Myocyte (in vitro differentiated cells): ENCODE measurements at places on chromosomes 2 and 18.

DNA sequence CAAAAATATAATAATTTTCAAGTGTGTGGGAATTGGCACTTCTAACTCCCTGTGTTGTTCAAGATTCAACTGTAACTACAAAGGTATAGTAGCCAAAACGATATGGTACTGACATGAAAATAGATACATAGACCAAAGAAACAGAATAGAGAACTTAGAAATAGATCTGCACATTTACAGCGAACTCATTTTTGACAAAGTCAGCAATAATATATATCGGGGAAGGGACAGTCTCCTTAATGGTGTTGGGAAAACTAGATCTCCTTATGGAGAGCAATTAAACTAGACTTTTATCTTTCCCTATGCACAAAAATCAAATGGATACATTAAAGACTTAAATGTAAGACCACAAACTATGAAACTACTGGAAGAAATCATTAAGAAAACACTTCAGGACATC lies 1530.6 kb upstream of the SLC39A10 start:
- DNase-seq = no peak

GRCh38 chr18:45439851-45440645 lies 175.2 kb upstream of the SLC14A2 start:
- no peak for DNase-seq

DNA sequence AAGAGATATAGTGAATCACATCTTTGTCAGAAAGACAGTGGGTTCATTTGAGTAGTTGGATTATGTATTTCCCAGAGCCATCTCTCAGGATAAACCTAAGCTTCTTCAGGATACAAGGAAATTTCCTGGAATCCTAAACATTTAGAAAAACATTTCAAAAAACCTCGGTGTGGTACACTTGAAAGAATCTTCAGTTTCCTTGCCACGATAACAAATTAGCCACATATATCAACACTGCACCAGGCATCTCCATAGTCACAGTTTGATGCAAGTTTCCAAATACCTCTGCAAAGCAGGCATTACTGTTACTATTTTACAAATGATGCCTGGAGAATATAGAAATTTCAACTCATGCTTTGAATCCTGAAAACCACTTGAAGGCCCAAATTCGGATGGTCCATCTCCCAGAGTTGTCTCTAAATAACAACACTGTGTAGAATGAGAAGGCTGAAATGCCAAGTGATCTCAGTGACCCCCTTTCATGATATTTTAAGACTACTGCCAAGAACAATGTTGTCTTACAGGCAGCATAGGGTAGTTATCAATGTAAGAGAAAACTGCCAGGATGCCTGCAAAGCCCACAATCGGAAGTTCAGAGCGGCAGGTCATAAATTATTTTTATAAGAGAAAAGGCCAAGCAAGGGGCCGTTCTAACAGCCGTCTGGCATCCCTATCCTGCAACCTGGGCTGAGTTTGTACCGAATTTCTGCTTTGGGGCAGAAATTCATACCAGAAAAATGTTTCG lies 307.9 kb downstream of the TXNL1 start:
- no peak for DNase-seq

- peak; percentile 36 for DNase-seq
Measured at GRCh38 chr2:27249891-27250651, 12.8 kb downstream of the SLC30A3 start.

GRCh38 chr2:119024152-119024551 lies 82.2 kb downstream of the MARCO start:
- no peak for DNase-seq

- DNase-seq = no peak
Measured at GRCh38 chr2:1767939-1768691, 23.8 kb upstream of the PXDN start.

- DNase-seq = no peak
Measured at GRCh38 chr18:4888251-4889040, 308.6 kb downstream of the AKAIN1 start.

DNA sequence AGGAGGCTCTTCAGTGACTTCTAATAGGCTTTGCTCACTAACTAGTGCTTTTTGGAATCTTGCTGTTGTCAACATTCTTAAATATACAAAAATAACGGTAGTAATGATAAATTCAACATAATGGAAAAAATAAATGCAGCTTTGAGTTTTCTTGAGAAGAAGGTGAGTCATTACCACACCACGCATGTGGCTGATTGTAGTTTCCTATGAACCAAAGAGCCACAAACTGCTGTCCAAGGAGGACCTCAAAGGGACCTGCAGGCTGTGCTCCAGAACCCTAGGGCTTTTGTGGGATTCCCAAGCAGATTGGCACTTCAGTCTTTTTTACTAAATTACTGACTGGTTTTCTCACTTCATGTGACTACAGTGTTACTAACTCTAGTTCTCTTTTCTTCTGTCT lies 66.7 kb downstream of the TPGS2 start:
- no peak for DNase-seq

GRCh38 chr2:186306754-186307153 lies 179.3 kb upstream of the ZC3H15 start:
- no peak for DNase-seq

- no peak for DNase-seq
Measured at GRCh38 chr2:48383036-48383435, 146.9 kb upstream of the STON1 start.

DNA sequence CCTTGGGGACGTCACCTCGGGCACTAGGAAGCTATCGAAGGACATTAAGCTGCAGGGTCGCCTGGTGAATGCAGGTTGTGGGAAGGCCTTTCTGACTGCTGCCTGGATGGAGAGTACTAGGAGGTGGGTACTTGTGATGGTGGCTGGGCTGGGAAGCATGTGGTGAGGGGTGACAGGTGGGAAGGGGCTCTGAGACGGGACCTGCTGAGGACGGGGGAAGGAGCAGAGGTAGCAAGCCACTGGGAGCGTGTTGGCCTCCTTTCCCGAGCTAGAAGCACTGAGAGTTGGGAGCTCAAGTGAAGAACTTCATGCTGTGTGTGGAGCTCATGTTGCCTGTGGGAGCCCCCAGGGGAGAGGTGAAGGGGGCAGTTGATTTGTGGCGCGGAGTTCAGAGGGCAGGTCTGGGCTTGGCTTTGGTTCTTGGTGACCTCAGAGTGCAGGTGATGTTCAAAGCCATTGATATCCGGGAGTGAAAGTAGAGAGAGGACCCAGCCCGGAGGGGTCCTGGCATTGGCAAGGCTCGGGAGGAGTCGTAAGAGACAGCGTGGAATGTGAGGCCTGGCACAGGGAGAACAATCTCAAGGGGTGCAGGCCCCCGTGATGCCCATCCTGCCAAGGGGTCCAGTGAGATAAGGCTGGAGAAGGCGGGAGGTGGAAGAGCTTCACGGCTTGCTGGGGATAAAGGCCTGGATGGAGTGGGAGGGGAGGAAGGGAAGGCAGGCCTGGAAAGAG lies 13.2 kb downstream of the MROH2A start:
- DNase-seq = no peak

- DNase-seq = no peak
Measured at GRCh38 chr18:63860531-63860930, 27.0 kb upstream of the SERPINB2 start.

GRCh38 chr2:55147041-55147440 lies 85.1 kb downstream of the CLHC1 start:
- DNase-seq = peak; percentile 37

- peak; percentile 38 for DNase-seq
Measured at GRCh38 chr18:13136904-13137669, 81.5 kb upstream of the LDLRAD4 start.

DNA sequence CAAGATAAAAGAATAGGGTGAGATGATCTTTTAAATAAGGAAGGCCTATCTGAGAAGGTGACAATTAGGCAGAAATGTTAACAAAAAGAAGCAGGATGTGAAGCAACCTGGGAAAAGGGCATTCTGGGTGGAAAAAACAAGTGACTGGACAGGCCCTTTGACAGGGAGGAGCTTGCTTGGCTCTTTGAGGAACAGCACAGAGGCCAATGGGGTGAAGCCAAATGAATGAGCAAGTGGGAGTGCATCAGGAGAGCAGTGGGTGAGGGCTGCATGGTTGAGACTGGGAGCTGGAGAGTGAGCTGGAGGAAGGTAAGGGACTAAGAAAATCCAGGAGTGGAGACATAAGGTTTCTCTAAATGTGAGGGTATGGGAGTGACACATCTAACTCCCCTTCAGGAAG lies 126.9 kb downstream of the TDRD15 start:
- no peak for DNase-seq

- no peak for DNase-seq
Measured at GRCh38 chr18:75244351-75245313, 34.0 kb downstream of the TSHZ1 start.

- DNase-seq = no peak
Measured at GRCh38 chr2:86793752-86794151, 3.0 kb upstream of the CD8A start.

DNA sequence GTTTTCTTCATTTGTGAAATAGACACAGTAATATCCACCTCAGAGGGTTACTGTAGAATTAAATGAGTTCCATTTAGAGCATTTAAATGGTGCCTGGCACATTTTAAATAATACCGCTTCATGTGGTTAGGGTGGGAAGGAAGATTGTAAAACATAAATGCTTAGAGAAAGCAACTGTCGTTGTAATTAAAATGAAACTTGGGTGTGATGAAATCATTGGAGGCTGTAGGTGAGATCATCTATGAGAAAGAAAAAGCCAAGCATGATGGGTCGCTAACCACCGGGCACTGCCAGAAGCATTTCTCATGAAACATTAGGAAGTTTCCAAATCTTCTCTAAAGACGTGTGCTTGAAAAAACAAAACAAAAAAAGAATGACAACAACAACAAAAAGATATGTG lies 8.2 kb upstream of the SLC39A10 start:
- no peak for DNase-seq

DNA sequence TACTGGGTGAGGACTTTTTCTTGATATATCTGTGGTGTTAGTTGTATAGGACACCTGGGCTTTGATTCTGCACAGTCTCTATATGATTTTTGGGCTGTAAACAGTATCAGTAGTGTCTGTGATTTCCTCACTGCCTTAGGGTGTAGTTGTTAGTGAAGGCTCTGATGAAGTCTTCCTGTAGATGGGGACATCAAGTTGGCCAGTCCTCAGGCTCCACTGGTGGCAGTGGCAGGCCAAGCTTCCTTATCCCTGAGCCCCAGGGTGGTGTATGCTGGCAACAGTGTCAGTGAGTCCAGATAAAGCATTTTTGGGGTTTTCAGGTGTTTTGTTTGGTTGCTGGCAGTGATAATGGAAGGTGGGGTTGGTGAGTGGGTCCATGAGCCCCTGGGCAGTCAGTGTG lies 961.4 kb downstream of the DSC3 start:
- DNase-seq = no peak

- no peak for DNase-seq
Measured at GRCh38 chr2:37349231-37349860, 4.9 kb downstream of the QPCT start.

DNA sequence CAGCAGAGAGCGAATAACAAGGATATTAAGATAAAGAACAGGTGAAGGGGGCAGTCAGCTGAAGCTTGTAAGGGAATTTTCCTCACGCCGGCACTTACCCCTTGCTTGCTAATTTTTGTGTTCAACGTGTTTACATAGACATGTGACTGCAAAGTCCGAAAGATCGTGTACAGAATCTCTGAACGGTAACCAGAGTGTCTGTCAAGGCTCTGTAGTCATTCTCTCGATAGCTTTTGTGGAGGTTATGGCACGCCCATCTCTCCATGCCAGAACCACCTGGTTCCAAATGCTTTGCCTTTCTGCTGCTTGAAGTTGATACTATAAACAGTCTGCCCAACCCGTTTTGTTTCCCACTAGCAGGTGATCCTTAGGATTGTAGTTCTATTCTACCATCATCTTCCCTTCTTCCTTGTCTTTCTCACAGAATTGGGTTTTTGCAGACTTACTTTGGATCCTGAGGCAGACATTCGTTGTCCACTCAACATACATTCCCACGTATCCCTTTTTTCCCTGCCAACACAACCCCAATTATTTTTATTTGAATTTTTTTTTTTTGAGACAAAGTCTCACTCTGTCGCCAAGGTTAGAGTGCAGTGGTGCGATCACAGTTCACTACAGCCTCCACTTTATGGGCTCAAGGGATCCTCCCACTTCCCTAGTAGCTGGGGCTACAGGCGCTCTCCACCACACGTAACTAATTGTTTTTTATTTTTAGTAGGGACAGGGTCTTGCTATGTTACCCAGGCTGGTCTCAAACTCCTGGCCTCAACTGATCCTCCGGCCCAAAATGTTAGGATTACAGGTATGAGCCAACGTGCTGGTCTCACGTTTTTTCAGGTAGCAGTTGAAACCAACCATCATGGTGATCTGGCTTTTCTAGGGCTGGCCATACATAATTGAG lies 1.3 kb upstream of the USP34 start:
- peak; percentile 41 for DNase-seq

- no peak for DNase-seq
Measured at GRCh38 chr2:238233625-238234024, 6.2 kb downstream of the HES6 start.

DNA sequence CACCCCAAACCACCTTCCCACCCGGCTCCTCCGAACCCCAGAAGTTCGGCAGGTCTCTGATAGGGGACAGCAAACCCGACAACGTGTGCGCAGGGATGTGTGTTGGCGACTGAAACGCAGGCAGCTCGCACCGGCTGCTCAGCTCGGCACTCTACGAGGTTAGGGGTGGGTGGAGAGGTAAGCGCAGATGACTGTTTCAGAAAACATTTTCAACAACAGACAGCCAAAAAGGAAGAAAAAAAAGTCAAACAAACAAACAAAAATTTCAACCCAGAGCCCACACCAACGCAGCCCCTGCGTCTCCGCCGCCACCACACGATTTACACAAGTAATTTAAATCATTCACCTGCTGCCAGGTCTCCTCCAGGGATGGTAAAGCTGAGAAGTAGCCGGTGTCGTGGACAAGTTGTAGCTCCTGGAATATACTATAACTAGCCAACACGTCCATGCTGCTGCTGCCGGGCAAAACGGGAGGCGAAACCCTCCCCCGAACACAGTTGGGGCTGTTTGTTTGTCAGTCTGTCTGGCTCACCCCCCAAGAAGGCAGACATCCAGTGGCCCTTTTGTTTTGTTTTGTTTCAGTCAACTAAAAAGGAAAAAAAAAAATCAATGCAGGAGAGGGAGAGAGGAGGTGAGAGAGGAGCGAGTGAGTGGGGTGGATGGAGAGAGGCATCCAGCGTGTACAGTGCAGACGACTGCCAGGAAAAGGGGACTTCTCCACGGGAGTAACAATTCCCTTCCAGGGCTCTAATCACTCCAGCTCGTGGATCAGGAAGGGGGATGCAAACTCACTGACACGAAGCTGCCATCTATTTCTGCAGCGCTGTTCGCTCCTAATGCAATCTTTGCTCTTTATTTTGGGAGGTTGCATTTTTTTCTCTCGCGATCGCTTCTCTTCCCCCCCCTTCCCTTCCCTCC lies at the start of gene KLF7:
Gene KLF7 (minus strand): TSS at position 828 of the 918 bp plus-strand sequence. CDS start 380 bp downstream, at position 448.
- DNase-seq = peak; percentile 57

- DNase-seq = no peak
Measured at GRCh38 chr2:222912776-222913175, 51.9 kb downstream of the ACSL3 start.

DNA sequence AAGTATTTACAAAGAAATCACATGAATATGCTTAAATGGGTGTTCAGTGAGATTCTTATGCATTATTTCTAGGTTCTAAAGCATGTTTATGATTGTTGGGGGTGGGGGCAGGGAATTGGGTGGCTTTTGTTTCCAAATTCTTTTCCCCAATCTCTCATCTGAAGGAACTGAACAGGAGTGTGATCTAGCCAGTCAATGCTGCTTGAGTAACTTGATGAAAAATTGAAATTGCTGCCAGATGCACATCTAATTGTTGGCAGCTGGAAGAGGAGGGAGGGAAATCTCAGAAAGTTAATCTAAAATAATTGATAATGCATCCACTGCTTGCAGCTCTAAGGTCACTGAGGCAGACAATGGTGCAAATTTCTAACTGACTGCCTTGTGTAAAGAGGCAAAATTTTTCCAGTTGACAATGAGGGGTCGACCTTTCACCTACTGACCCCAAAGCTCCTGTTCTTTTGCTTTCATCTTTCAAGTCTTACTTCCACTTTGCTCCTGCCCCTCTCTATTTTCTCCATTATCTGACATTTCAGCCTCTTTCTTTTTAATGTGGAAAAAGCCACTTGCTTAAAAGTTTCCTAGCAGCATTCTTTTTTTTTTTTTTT lies 53.3 kb downstream of the IRS1 start:
- no peak for DNase-seq
